Spleen (tissue), 13 donors: ENCODE measurements at places on chromosomes 4 and X. TPM values are rescaled to one million over a fixed set of nuclear protein-coding genes. Genes with fewer than 3 reads are reported as not detected.

The IL9R gene
- polyA plus RNA-seq, result 1.9 TPM

GRCh38 chrX:84188320-84188834 is 378 bp upstream of the RPS6KA6 start:
- H3K27ac ChIP-seq, result peak overlapping the region; percentile 50
- H3K36me3 ChIP-seq, result no peaks in the 10 kb centered on the region
- H3K4me3 ChIP-seq, result peak overlapping the region; percentile 23
- DNase-seq, result no peak

- H3K27me3 ChIP-seq, result no peaks in the 10 kb centered on the region
- H3K4me3 ChIP-seq, result no peak overlapping the region
- no peaks in the 10 kb centered on the region for H3K4me1 ChIP-seq
- H3K36me3 ChIP-seq, result no peaks in the 10 kb centered on the region
- H3K27ac ChIP-seq, result no peak overlapping the region
Measured at GRCh38 chrX:68978255-68978654, 149.4 kb downstream of the EFNB1 start.

The LIN54 gene
- 2.9 TPM for polyA plus RNA-seq

- no peak for DNase-seq
- no peak overlapping the region for H3K27ac ChIP-seq
- no peak overlapping the region for H3K4me3 ChIP-seq
- no peaks in the 10 kb centered on the region for H3K36me3 ChIP-seq
Measured at GRCh38 chr4:138702190-138702824, 313.3 kb upstream of the NOCT start.
